Left renal cortex interstitium (tissue), 4 donors: ENCODE measurements at places on chromosomes 6 and 20.

DNA sequence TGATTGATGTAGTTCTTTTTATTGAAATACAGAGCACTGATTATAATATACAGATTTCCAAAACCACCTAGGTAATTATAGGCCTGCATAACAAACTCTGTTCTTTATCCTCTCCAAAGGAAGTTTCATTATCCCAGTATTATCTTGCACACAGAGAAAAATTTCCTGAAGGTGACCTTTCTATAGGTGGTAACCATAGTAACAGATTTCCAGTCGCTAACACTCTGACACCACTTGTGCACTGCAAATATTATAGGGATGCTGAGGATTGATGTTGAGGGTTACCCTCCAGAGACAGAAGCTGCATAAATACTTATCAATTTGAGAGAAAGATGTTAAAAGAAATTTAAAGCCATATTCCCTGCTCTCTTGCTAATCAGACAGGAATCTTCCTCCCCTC is 274.5 kb upstream of the NRSN1 start:
- no peak for DNase-seq

DNA sequence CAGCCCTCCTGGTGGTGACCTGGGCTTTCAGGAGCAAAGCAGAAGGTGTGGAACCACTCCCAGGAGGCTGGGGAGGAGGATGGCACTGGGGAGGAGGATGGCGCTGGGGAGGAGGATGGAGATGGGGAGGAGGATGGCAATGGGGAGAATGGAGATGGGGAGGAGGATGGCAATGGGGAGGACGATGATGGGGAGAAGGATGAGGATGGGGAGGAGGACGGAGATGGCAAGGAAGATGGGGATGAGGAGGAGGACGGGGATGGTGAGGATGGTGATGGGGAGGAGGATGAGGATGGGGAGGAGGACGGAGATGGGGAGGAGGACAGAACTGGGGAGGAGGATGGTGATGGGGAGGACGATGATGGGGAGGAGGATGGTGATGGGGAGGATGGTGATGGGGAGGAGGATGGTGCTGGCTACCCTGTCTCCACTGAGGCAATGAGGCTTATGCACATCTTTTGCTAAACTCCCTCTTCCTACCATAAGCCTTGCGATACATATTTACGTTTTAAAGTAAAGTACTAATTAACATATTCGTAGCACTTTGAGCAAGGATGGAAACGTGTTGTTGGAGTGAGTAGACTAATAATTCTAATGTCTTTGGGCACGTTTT is 7.4 kb downstream of the SMOC2 start:
- DNase-seq, result no peak

DNA sequence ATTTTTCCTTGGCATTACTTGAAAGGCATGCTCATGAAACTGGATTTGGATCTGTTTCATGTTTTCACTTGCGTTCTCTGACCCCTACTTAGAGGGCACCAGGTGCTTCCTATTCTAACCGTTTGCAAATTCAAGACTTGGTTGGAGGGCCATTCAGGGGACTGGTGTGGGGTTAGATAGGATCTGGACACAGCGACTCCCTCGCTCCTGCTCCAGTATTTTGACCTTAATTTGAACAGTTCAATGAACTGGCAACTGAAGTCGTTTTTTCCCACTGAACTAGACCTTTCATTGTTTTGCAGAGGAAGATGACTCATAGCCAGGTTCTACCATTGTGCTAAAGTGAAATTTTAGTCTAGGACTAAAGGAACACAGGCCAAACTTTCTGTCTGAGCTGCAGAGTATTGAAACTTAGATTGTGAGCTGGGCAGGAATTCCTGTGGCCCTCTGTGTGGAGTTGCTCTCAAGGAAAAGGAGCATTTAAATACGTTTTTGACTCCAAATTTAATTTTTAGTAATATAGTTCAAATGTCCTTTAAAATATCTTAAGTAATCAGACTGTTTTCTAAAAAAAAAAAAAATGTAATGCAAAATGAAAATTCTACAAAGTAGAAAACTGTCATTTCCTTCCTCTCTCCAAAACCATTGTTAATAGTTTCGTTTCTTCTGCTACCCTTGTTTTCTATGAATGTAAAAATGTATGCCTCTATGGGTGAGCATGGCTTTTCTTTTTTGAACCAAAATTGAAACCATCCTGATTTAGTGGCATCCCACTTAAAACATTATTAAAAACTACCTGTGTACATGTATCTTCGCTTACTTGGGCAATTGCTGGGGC is 64.8 kb downstream of the UTRN start:
- DNase-seq, result no peak

GRCh38 chr6:90192857-90193256 is 103.8 kb downstream of the BACH2 start:
- no peak for DNase-seq

DNA sequence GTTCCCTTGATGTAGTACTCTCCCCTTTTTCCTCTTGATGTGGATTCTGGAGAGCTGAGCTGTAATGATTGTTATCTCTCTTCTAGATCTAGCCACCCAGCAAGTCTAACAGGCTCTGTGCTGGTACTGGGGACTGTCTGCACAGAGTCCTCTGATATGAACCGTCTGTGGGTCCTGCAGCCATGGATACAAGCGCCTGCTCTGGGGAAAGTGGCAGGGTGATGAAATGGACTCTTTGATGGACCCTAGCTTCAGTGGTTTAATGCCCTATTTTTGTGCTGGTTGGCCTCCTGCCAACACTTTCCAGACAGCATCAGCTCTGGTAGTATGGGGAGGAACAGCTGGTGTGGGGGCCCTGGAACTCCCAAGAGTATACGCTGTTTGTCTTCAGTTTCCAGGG is 216.3 kb downstream of the ADGRG6 start:
- no peak for DNase-seq

- no peak for DNase-seq
Observed at GRCh38 chr6:167570460-167571400, 245.8 kb downstream of the TTLL2 start.

DNA sequence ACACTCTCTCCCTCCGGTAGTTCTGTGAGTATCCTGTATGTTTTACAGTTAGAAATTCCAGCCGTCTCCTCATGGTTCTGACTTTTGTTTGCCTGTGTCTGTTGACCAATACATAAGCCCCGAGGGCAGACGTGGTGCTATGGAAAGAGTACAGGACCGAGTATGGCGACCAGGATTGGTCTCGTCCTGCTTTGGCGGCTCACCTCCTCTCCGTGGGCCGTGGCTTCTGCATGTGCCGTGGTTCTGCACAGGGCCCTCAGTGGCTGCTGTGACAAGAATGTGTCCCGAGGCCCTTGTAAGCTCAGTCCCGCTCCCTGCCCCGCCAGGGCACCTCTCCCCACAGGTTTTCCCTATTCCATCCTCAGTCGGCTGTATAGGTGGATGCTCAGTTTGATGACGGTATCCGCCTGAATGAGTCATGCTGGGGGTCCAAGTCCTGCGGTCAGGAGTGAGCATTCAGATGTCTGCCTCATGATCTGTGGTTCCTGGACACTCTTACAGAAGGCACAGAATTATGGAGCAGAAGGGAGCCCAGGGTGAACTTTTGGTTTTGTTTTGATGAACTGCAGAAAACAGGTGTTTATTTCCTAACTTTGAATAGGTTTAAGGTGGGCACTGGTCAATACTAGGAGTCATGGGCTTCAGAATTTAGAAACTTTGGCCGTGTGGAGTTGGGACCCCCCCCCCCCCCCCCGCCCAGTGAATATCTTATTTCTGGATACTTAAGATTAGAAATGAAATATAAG is 1.2 kb downstream of the ARFGAP1 start:
- DNase-seq, result no peak

- no peak for DNase-seq
Observed at GRCh38 chr6:149362289-149362688, 37.8 kb upstream of the SUMO4 start.

DNA sequence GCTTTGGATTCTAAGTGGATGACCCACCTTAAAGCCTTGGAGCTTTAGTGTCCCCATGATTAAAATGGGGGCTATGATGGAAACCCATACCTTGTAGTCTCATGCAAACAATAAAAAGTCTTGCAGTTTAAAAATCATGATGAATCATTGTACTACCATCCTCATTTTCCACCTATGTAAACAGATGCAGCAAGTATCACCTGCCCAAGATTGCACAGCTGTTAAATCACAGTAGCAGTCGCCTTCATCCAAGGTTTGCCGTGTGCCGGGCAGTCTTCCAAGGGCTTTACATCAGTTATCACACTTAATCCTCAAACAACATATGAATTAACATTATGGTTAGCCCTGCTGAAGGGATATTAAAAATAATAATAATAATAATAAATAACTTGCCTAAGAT is 210.3 kb downstream of the FOXA2 start:
- DNase-seq, result no peak

- DNase-seq, result no peak
Observed at GRCh38 chr6:162056745-162057144, 670.8 kb downstream of the PRKN start.

GRCh38 chr6:42404484-42404883 is 47.2 kb downstream of the TRERF1 start:
- DNase-seq, result no peak

GRCh38 chr6:158879180-158879579 is 60.0 kb upstream of the EZR start:
- no peak for DNase-seq

DNA sequence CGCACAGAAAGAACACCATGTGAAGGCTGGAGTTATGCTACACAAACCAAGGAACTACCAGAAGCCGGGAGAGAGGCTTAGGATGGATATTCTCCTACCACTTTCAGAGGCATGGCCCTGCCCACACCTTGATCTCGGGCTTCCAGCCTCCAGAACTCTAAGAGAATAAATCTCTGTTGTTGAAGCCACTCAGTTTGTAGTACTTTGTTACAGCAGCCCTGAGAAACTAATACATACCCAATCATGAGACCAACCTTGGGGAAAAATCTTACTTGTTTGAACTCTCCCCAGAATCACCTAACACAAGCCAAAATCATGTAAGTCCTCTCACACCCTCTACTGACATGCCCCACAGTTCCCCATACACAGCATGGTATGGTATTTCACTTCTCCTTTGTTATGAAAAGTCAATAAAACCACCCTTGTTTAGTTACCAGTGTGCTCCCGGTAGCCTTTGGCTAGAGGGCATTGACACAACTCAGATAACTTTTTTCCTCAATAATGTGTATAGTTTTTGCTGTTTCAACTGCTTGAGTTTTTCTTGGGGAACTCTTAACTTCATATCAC is 40.7 kb upstream of the SLC2A12 start:
- DNase-seq, result no peak

DNA sequence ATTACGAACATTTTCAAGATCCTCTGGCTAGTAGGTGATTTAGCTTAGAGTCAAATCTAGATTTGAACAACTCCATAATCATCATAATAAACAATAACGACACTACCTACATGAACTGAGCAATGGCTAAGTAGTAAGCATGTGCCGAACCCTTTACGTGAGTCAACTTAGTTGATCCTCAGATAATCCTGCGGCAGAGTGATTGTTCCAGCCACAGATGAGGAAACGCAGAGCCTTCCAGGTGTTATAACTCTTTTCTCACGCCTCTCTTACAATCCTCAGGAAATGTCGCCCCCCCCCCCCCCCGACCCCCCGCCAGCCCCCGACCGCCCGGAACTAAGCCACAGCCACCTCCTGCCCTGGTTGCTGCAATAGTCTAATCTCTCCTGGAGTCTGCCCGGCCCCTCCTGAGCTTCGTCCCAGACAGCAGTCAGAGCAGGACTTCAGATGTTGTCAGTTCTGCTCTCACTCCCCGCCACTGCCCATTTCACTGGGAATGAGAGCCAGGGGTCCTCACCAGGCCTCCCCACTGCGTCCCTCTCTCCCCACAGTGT is 141.5 kb upstream of the AGPAT4 start:
- DNase-seq, result no peak

DNA sequence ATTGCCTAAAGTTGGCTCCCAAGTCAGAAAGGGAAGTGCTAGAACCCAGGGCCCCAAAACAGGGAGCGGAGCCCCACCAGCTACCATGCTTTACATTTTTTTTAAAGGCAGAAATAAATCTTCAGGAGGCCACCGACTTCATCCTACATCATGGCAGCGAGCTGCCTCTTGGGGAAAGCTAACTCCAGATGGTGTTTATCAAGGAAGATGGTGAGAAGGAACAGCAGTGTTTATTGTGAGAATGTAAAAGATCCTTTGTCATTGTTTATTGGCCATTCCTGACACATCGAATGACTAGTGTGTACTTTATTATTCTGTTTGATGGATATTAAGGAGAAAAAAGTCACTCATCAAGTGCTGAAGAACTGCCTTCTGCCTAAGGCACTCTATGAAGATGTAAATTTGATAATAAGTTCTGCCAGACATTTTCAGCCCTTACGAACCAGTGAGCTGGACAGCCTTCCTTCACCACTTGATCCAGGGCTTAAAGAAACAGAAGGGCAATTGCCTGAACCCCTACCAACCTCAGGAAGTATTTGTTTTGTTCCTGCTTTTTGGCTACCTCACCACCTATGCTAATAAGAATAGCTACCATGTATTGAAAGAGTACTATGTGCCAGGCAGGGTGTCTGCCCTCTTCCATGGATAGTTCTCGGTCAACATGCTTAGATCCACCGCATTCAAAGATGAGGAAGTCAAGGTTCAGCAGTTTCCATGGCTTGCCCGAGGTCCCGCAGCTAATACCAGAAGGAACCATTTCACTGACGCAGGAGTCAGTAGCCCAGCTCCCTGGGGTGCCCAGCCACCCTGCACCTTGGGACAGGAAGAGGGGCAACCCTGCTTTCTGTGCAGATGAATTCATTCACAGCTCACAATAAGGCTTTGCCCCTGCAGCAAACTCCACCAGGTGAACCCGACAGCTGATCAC is 194.7 kb upstream of the RREB1 start:
- DNase-seq, result no peak

- DNase-seq, result no peak
Observed at GRCh38 chr6:100680163-100680562, 201.0 kb downstream of the ASCC3 start.

- DNase-seq, result no peak
Observed at GRCh38 chr20:51710361-51710894, 57.8 kb downstream of the ATP9A start.
